ENCODE measurements at places on chromosomes 2 and 18.

DNA sequence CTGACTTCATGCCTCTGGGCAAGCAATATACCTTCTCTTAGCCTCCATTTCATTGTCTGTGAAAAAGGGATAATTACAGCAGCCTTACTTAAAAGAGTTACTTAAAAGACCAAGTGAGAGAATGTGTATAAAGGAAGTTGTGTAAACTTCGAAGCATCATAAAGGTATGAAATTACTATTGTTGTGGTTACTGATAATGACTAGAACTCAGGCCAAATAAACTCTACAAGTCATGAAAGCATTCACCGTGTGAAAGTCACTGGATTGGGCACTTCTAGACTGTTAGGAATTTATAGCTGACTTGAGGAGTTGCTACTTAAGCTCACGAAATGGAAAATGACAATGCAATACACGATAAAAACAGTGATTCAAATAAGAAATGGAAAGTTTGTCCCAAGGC, 67.4 kb upstream of the HAAO start:
- no peaks in the 10 kb centered on the region for H3K36me3 ChIP-seq
- H3K27me3 ChIP-seq = no peaks in the 10 kb centered on the region
- no peak for DNase-seq
- no peak overlapping the region for H3K4me3 ChIP-seq

DNA sequence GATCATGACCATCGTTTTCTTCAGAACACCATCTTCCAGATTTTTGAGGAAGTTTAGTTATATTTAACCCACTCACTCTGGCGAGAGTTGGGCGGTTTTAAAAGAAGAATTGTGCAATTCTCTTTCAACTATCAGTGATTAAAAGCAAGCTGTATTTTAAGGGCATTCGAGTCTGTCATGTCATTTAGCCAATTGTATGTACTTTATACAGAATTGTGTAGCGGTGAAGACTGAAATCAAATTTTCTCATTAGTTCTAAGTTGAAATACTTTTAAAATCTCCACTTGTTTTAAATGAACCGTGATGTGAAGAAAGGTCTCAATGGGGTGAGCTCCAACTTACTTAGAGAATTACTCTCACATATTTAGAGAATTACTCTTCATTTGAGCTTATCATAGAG, 214.6 kb upstream of the DTNA start:
- H3K27ac ChIP-seq = no peak overlapping the region
- no peaks in the 10 kb centered on the region for H3K27me3 ChIP-seq
- no peaks in the 10 kb centered on the region for H3K36me3 ChIP-seq
- no peak for DNase-seq

DNA sequence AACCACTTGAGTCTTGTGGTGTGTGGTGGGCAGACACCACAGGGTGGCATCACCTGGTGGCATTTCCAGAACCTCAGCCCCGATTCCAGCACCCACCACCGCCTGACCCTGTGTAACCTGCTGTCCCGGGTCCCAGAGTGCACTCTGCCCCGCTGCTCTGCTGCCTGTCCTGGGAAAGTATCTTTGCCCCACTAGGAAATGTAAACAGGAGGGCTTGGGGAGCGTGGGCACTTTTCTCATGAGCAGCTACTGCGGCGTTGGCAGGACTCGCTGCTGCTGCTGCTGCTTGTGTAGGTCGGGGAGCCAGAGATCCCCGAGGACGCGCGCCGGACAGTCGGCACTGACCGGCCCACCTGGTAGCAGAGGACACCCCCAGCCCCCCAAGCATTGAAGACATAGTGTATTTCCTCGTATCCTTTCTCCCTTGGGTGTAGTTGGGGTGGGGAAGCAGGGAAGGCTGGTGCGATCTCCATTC, 13.4 kb downstream of the DTYMK start:
- H3K4me3 ChIP-seq = no peak overlapping the region
- peaks cover 91% of the 10 kb centered on the region for H3K36me3 ChIP-seq
- H3K27me3 ChIP-seq = no peaks in the 10 kb centered on the region
- no peak for DNase-seq

DNA sequence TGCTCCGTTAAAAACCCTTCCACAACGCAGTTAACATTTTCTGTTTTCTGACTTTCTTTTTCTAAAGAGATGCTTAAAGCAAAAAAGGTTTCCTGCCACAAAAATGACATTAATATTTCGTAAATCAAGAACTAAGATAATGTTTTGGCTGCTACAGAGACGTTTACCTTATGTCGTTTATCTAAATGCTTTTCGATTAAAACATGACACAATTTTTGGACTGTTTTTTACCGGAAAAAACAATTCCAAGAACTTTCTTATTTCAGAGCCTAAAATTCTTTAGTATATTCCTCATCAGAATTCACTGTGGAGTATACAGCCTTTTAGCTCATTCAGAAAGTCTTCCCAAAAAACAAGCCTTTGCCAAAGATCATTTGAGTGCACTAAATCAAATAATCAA, 278.0 kb upstream of the TCF4 start:
- no peaks in the 10 kb centered on the region for H3K36me3 ChIP-seq
- H3K27ac ChIP-seq = no peak overlapping the region
- DNase-seq = no peak
- no peaks in the 10 kb centered on the region for H3K27me3 ChIP-seq

- no peak overlapping the region for H3K4me3 ChIP-seq
- no peaks in the 10 kb centered on the region for H3K4me1 ChIP-seq
- DNase-seq = no peak
These were observed 343.4 kb upstream of the SPRED2 start for GRCh38 chr2:65775839-65776238.

DNA sequence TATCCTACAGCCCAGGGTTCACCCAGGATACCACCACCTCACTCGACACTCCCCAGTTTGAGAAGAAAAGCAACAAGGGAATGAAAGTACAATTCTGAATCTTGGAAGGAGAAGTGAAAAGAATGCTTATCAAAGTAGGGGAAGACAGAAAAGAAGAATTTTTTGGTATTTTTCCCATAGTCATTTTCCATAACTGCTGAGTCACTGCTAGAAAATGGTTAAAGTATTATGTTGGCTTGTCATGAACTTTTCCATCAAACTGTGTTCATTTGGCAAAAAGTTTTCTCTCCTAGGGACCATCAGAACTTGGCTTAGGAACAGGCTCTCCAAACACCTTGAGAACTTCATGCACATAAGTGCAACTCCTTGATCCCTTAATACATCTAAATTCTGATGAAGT, 192.0 kb downstream of the BCL11A start:
- DNase-seq = no peak
- no peaks in the 10 kb centered on the region for H3K36me3 ChIP-seq
- H3K27me3 ChIP-seq = no peaks in the 10 kb centered on the region
- peaks cover 7% of the 10 kb centered on the region for H3K4me1 ChIP-seq

DNA sequence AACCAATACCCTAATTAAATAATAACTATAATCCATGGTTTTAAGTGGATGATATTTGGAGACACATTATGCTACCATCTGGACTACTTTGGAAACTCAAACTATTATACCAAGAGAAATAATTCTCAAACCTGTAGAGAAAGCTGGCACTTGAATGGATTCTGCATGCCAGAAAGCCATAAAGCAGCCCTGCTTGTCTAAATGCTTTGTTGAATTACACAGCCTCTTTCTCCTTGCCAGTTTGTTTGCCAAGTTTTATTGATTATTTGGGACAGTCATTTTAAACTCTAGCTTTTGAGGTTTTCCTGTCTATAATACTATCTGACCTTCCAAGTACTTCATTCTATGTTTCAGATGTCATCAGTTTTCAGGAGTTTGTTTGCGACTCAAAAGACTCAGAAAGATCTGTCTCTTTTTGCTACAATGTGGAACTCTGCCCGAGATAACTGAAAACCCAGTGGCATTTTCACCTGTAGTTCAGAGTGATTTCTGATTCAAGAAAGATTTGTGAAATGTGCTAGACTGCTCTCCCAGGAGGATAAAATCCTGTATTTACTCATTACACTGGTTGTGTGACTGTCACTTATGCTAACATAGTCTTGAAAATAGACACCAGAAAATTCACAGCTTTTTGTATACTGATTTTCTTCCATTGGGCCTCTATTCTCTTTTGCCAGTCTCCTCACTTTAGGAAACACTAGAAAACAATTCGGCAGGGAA, 29.2 kb upstream of the MBOAT2 start:
- peak overlapping the region; percentile 76 for H3K27ac ChIP-seq
- no peak overlapping the region for H3K4me3 ChIP-seq
- H3K4me1 ChIP-seq = peaks cover 32% of the 10 kb centered on the region
- no peaks in the 10 kb centered on the region for H3K27me3 ChIP-seq

DNA sequence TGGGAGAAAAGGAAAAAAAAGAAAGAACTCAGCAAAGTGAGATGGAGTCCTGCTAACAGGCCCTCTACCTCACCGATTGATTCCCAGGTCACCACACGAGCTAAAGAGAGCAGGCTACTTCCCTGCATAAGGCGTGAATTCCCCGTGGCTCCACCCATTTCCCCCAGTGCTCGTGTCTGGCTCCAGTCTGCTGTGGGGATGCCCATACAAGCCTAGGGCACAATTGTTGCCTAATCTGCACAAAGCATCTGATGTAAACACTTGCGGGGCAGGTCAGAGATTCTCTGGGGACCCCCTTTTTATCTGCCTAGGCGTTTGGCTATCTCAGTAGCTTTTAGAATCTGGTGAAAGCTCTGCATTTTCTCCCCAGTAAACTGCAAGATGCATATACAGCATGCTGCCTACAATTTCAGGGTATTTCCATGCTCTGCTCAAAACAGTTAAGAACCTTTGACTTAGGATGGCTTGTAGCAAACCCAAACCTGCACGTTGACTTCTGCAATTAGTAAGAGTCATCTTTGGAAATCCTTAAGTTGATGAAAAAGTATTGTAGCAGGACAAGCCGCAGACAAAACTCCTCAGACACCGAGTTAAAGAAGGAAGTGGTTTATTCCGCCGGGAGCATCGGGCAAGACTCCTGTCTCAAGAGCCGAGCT, 34.8 kb downstream of the MYO3B start:
- H3K4me1 ChIP-seq = no peaks in the 10 kb centered on the region
- no peak overlapping the region for H3K27ac ChIP-seq
- DNase-seq = no peak
- peaks cover 6% of the 10 kb centered on the region for H3K27me3 ChIP-seq

DNA sequence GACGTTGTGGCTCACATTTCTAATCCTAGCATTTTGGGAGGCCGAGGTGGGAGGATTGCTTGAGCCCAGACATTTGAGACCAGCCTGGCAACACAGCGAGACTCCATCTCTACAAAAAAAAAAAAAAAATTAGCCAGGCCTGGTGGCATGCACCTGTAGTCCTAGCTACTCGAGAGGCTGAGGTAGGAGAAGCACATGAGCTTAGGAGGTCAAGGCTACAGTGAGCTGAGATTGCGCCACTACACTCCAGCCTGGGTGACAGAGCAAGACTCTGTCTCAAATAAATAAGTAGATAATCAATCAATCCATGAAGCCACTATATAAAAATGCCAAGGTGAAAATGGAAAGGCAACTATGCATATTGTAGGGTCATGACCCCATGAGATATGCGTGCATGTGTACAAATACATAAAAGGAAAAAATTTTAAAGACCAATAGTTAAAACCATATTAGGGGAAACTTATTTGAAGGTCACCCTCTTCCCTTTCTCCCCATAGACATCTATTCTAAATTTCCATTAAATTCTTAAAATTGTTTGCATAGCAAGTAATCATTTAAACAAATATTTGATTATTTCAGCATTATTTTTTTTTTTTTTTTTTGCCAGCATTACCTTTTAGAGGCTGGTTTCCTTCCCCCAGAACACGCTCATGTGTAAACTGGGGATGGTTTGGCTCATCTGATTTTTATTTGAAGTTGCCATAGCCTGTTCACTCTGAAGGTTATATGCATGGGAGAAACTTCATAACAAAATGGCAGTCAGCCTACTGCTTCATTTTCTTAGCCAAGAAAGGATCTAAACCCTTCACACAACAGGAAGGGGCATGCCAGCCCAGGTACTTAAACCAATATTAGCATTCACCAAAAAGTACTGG, 37.3 kb upstream of the TMEM247 start:
- H3K4me1 ChIP-seq = peaks cover 25% of the 10 kb centered on the region
- H3K36me3 ChIP-seq = no peaks in the 10 kb centered on the region
- no peak overlapping the region for H3K27ac ChIP-seq

DNA sequence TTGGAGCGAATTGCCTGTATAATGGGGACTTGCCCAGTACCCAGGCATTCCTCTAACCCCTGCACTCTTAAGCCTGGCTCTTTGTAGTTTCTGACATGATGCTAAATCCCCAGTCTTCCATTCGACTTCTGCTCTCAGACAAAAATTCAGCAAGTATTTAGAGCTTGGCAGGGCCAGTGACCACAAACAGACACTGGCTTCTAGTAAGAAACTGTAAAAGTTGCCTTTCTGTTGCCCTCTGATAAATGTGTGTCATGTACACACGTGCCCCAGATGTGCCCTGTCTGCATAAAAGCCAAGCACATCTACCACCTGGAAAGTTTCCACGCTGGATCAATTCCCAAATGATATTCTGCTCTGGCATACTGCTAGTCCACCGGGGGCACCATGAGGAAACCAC, 18.0 kb downstream of the PAX3 start:
- no peak overlapping the region for H3K27ac ChIP-seq
- H3K27me3 ChIP-seq = no peaks in the 10 kb centered on the region
- no peak for DNase-seq
- no peaks in the 10 kb centered on the region for H3K4me1 ChIP-seq

DNA sequence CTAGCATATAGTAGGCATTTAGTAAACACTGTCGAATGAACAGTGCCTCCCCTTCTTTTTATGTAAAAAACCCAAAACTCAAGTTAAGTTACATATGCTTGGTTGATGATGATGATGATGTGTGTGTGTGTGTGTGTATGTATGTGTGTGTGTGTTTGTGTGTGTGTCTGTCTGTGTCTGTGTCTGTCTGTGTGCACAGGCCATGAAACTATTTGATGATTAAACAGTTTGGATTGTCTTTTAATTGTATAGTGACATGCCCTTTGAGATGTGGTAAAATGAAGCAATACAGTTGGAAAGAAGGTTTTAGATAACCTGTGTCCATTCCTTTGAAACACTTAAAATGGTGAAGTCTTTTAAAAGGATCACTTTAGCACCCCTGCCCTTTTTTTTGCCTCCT, 105.6 kb downstream of the MAP4K4 start:
- peaks cover 11% of the 10 kb centered on the region for H3K36me3 ChIP-seq
- no peak for DNase-seq
- H3K4me1 ChIP-seq = peaks cover 57% of the 10 kb centered on the region
- H3K27me3 ChIP-seq = no peaks in the 10 kb centered on the region
- H3K27ac ChIP-seq = peak overlapping the region; percentile 17

- no peak overlapping the region for H3K4me3 ChIP-seq
- H3K36me3 ChIP-seq = no peaks in the 10 kb centered on the region
- H3K4me1 ChIP-seq = no peaks in the 10 kb centered on the region
- no peak for DNase-seq
- H3K27ac ChIP-seq = no peak overlapping the region
- no peaks in the 10 kb centered on the region for H3K27me3 ChIP-seq
These were observed 20.7 kb downstream of the OTOF start for GRCh38 chr2:26457251-26457666.
